H1 (cell line): ENCODE measurements at places on chromosomes 6 and 20.

DNA sequence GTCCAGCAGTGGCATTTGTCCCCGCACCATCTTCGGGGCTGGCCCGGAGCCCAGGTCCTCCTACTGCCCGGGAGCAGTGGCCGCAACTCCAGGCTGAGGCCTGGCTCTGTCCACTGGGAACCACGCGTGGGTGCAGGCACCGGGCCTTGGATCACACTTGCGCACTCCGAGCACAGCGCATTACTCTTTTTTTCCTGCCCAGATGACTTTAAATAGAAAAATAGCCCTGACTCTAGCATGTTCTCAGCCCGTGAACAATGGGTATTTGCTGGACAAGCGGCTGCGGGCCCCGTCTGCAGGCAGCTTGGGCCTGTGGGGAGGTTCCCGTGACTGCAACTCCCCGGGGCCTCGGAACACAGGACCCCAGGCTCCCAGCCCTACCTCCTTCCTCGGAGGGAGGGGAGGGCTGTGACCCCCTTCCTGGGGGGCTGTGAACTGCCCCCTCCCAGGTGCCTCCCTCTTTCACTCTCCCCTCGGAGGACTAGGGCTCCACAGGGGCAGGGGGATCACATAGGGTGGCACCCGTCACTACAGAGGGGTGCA is 162.2 kb downstream of the TBXT start:
- DNase-seq, result no peak

DNA sequence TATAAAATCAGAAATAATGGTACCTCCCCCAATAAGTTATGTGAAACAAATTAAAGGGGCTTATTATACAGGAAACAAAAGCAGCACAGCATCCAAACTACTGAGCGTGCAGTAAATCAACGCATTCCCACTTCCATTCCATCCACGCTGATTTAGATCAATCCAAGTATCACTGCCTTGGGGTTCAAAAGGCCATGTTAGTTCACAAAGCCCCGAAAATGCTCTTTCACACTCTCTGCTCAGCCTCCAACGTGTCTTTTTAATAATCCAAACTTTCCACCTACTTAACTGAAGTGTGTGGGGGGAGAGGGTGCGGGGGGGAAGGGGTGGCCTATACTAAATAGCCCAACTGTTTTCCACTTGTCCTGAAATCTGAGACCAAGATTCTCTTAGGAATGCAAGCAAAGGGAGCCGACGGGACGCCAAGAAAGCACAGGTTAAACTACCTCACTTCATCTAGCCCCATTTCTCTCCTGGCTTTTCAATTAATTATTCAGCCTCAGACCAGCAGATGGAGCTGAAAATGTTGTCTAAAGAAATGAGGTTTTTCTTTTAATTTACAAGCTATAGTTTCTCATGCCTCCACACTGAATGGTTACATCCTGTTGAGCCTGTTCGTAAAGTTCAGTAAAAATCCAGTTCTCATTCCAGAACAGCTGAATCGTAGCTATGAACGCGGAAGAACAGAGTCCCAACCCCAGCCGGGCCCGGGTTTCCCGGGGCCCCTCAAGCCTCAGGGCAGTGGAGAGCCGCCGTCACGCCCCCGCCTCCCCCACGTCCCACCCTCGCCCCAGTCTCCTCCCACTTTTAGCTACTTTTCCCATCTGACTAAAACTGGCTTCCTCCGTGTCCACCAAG is 1.0 kb upstream of the NXT1 start:
- no peak for DNase-seq

DNA sequence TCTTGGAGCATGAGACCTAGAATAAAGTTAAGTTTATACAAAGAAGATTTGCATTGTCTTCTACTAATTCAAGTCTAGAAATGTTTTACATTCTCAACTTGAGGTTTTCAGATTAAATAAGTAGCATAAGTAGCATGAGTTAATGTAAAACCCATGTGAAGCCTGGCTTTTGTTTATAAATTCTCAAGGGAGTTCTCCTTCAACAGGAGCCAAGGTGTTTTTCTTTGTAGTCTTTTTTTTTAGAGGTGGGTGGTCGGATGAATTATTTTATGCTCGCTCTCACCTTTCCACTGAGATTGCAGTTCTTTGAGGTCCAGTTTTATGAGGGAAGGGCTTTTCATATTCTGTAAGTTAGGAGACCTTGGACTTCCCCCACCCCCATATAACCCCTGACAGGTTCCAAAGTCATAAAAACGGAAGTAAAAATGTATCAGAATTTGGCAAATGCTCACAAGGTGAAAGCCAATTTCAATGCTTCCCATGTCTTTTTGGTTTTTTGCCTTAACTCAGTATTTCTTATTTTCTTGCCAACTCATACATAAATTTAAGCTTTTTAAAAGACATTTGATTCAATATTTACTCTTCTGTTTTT is 244.3 kb upstream of the ASCC3 start:
- DNase-seq, result no peak

- DNase-seq, result no peak
These were observed 46.0 kb upstream of the DOK5 start for GRCh38 chr20:54429364-54429763.
